ENCODE measurements at places on chromosomes 7 and 10. TPM values are rescaled to one million over a fixed set of nuclear protein-coding genes. Genes with fewer than 3 reads are reported as not detected.

Gene KLLN
- 0.59 TPM for total RNA-seq

Gene PON3
- total RNA-seq = 37.0 TPM

Gene TRIL
- total RNA-seq = not detected

Gene H2BK1
- total RNA-seq = not detected

Gene ANXA11
- total RNA-seq = 193 TPM

Gene PTN
- total RNA-seq = not detected

Gene AFAP1L2
- 23.5 TPM for total RNA-seq

Gene LRRC4
- total RNA-seq = not detected

Gene DLG5
- 36.6 TPM for total RNA-seq

Gene CLEC5A
- not detected for total RNA-seq

Gene ITPRID1
- total RNA-seq = not detected

Gene GALNT17
- total RNA-seq = not detected

Gene DGKB
- not detected for total RNA-seq

Gene GIMAP1
- total RNA-seq = not detected

Gene TDRD1
- total RNA-seq = not detected

Gene NRAP
- total RNA-seq = not detected

Gene TSPAN13
- 15.6 TPM for total RNA-seq

Gene CNTNAP2
- total RNA-seq = 0.10 TPM

Gene BLNK
- total RNA-seq = not detected

Gene DGKI
- 0.82 TPM for total RNA-seq

Gene ACTR3C
- total RNA-seq = not detected

Gene SPDYE8
- total RNA-seq = not detected

Gene PTPRN2
- 1.0 TPM for total RNA-seq

Gene SGMS1
- 43.7 TPM for total RNA-seq

Gene ERVW-1
- not detected for total RNA-seq

Gene UPK3BL2
- total RNA-seq = 1.3 TPM

Gene PRSS1
- total RNA-seq = not detected

Gene GRID1
- total RNA-seq = 0.22 TPM

Gene ANKRD7
- total RNA-seq = 0.09 TPM

Gene YAE1
- total RNA-seq = 24.5 TPM

Gene PNLIPRP1
- total RNA-seq = not detected

Gene LRIT1
- not detected for total RNA-seq

Gene NPC1L1
- total RNA-seq = 0.06 TPM

Gene VWC2
- not detected for total RNA-seq

Gene CTAGE8
- total RNA-seq = not detected

Gene AKR1D1
- not detected for total RNA-seq

Gene RAMP3
- not detected for total RNA-seq

Gene CLDN4
- 4.8 TPM for total RNA-seq

Gene NACAD
- 0.31 TPM for total RNA-seq
